Occipital lobe (tissue), 3 donors: ENCODE measurements at places on chromosomes 2 and 18. TPM values are rescaled to one million over a fixed set of nuclear protein-coding genes. Genes with fewer than 3 reads are reported as not detected.

DNA sequence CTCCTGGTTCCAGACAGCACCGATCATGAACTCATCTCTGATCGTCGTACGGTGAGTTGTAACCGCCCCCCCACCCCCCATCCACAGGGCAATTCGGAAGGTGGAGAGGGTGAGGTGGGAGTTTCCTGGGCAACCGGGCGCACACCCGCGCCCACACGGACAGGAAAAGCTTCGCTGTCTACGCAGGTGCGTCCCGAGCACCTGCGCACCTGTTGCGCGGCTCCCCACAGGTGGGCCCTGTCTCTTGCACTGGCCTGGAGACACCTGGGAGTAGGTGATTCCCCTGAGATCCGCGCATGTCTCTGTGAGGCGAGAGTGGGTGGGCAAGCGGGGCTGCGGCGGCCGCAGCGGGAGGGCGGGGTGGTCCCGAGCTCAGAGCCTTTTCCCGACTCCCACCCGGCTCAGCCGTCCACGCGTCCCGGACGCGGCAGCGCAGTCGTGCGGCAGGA lies 459 bp upstream of the ATP6V1C2 start:
- DNase-seq: no peak

DNA sequence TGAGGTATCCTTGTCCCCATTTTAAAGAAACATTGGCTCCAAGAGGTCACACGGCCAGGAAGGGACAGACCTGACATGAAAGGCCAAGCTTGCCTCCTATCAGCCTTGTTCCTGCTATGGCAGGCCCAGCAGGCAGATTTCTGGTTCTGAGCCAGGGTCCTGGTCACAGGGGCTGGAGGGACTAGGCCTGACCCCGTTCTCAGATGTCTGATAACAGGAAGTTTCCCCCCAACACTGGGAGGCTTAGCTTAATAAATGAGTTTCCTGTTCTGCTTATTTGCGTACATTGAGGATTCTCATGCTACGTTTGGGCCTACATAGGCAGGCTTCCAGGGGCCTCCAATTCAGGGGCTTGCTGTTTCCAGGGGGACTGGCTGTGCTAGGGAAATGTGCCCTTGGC lies 107.8 kb upstream of the LTBP1 start:
- DNase-seq: no peak

- DNase-seq: no peak
Measured at GRCh38 chr2:127226520-127227263, 6.6 kb upstream of the CYP27C1 start.

DNA sequence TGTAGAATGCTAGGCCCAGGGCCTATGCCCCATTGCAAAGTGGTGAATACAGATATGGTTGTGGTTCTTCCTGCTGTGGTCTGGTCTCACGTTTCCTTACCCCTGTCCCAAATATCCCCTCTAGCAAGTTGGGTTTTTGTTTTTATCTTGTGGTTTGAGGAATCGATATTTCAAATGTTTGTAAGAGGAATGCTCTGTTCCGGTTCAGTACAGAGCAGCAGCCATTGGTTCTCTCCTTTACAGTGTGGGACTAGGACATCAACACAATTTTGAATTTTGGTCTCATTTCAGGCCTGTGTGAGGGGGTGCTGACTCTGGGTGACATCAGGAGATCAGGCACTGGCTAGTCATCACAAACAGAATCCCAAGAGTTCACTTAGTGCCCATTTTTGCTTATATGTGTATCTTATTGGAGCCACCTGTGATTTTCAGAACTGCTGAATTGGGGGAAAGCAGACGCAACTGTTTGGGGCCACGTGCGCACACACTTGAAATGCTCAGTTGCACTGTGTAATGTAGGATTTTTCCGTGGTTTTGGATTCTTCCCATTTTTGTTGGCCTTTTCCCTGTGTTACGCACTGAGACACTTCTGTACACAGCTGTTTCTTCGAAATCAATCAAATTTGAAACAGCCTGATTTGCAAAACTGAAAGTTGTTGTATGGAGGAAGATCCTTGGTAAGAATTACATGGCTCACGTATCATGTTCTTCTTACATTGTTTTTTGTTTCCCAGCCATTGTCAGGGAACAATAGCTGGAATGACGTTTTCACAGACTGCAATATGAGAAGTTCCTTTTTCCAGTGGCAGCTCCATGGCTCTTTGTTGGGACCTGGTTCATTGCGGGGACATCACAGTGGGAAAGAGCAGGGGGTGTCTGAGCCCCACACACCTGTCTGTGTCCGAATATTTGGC lies 8.6 kb downstream of the SH3BP4 start:
- DNase-seq: no peak

DNA sequence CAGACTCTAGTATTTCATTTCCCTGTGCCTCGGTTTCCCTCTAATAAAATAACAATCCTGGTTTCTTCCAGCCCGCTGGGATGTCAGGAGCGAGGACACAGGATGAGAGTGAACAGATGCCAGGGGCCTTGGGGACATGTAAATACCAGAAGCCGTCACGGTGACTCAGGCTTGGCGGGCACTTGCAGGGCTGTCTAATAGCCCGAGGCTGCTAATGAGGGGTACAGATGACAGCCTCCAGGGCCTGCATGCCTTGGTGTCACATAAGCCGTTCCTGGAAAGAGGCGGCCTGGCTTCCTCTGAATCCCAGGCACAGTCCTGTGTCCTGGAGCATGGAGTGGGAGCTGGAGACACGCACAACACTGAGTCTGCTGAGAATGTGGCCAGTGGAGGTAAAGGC lies 28.2 kb downstream of the HS1BP3 start:
- no peak for DNase-seq

- no peak for DNase-seq
Measured at GRCh38 chr2:24304631-24305030, 55.7 kb downstream of the ITSN2 start.

DNA sequence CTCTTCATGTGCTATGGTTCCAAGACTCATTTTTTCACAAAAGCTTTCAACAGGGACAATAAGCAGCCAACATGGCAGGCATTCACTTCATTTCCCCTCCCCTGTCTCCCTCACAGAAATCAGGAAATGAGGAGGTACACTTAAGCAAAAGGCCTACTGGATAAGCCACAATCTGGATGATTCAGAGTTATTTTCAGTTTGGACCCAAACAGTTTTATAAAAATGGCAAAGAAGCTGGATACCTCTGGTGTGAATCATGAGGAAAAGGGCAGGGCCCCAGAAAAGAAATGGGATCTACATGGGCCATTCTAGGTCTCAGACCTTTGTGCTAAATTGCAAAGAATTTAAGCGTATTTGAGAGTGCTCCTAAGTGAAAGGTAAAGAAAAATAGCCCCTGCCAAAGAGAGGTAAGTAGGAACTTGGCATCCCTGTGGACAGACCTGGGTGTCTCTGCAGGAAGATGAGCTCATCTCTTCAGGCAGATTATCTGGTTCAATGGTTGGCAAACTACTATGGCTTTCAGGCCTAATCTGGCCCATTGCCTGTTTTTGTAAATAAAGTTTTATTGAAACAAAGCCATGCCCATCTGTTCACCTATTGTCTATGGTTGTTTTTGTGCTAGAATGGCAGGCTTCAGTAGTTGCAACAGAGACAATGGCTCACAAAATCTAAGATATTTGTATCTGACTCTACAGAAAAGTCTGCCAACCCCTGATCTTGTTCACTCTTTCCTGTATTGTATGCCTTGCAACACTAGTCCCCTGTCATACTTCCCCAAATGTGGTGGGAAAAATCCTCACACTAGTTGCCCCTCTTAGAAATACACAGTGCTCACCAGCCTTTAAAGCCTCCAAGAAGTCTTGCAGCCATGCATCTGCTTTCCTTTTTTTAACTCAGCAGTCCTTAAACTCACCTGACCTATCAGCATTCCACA lies 315.0 kb downstream of the ALK start:
- no peak for DNase-seq

DNA sequence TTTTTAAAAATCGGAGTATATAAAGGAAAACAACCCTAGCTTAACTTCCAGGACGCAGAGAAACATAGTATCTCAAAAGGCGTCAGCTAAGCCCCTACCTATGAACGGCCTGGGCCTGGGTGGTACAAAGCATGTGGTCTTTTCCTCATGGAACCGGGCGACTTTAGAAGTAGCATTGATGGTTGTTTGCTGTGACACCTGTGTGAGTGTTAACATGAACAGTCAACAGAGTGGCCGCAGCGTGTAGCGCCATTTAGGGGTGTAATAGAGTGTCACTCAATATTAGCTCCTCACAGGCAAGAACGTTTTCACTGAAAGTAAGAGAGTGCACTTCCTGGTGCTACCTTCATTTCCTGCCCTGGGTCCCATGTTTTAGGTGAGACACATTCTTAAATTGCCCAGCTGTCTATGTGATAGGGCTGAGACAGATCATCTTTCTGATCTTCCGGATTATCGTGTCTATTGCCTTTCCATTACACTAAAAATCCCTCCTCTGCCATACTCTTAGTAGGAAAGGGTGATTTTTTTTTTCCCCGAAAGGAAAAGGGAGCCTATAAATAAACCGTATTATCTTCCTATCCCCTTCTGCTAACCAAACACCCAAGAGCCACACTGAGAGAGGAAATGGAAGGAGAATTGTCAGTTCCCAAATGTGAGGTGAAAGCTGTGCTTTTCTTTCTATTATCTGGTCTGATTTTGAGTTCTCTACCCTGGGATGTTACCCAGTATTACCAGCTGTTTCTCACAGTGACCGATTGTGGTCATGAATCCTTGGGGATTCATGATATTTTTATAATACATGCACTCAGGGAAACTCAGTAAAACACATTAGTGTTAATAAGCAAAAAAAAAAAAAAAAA lies 1.3 kb downstream of the GORASP2 start:
- DNase-seq: no peak

- DNase-seq: peak; percentile 56
Measured at GRCh38 chr2:1742681-1743395, 1.5 kb downstream of the PXDN start.

GRCh38 chr18:24263050-24263449 lies 124.2 kb downstream of the CABYR start:
- DNase-seq: no peak

- no peak for DNase-seq
Measured at GRCh38 chr18:44683556-44683955, 2.9 kb downstream of the SETBP1 start.

GRCh38 chr18:9334329-9334972 lies at the start of gene TWSG1:
TSS of gene TWSG1 (plus strand) at chr18:9334773. CDS start at chr18:9337230, 2,457 bp downstream.
- peak; percentile 93 for DNase-seq

DNA sequence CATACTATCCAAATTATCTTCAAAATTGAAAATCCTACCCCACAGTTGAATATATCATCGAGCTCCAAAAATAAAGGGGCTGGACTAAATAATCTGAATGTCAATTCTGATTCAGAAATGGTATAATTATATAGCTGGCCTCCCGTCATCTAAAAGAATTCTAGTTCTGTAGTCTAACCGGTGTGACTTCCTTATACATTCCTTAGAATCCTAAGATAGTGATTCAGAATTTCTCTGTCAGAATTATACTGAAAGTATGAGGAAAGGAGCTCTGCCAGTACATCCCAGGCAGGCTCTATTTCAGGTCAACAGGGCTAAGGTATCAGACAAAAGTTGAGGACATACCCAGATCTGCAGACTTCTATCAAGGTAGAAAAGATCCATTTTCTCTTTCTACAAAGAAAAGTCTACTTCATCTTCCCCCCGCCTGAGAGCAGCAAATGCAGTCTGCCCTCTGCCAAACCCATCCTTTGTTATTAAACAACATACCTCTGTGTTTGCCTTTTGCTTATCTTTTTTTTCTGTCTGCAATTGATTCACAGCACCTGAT lies 128.5 kb downstream of the METTL4 start:
- DNase-seq: no peak

DNA sequence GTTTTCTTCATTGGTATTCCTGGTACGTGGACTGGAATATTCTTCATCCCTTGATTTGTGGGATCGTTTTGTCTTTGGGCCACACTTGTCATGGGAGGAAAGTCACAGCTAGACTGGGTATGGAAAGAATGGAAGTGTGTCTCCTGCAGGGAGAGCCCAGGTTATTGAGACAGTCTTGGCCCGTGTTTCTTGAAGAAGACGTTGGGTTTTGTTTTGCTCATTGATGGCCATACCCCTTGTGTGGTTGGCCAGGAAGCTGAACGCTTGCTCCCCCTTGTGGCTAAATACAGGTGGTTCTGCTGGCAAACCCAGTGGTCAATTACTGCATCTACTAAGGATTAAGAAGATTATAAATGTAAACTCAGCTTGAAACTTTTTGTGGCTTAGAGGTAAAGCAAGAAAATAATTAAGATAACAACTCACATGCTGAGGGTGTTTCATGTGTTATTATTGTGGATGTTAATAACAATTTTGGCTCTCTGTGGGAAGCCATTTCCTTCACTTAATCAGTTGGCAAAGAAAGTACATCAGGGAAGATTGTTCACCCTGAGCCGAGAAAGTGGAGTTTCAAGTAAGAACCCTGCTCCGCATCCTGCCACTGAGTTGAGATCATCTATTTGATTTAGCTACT lies 91.8 kb downstream of the NEDD4L start:
- DNase-seq: no peak

DNA sequence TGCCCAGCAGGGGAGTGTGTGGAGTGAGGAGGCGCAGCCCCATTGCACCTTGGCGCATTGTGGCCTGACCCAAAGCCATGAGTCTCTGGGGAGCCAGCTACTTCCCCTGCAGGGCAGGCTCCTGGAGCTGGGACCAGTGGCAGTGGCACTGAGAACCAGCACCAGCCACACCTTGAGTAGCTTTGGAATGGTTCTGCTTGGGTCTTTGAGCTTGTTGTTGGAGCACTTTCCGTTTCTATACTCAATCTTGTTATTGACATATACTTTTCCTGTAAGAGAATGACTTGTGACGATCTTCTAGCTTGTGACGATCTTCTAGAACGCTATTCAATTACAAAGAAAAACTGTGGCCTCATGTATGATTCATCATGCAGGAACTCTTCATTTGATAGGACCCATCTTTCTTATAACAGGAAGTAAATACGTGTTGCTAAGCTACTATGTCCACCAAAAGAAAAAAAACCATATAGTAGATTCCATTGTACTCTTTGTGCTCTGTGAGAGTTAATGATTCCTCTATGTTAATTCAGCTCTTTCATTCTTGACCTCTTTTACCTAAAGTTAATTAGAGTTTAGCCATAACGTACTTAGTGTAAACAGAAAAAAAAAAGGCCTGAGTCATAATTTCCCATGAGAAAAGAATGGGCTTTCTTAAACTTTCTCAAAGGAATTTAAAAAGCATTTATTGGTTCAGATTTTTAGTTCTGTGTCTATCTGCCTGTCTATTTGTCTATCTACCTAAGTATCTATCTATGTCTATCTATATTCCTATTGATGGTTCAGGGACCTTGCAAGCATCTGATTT lies 113.1 kb downstream of the GATA6 start:
- DNase-seq: no peak

GRCh38 chr18:2534906-2535305 lies 36.4 kb downstream of the METTL4 start:
- DNase-seq: no peak

- no peak for DNase-seq
Measured at GRCh38 chr2:196798980-196799379, 503 bp downstream of the GTF3C3 start.

- DNase-seq: peak; percentile 28
Measured at GRCh38 chr18:644395-645004, 13.0 kb upstream of the TYMS start.

SH3RF3 gene
- 12.3 TPM for total RNA-seq

STRN gene
- 30.9 TPM for total RNA-seq

AMER3 gene
- 32.8 TPM for total RNA-seq

RESP18 gene
- total RNA-seq: not detected

WNT10A gene
- total RNA-seq: not detected

KCNG2 gene
- 0.31 TPM for total RNA-seq
